ENCODE measurements at places on chromosomes 7 and 10.

GRCh38 chr7:135684136-135684535 is 21.8 kb downstream of the STMP1 start:
- no peak for DNase-seq

GRCh38 chr10:131690805-131691239 is 210.0 kb upstream of the PPP2R2D start:
- DNase-seq, result no peak

- no peak for DNase-seq
Observed at GRCh38 chr7:27140126-27140857, 3.2 kb downstream of the HOXA5 start.

- no peak for DNase-seq
Observed at GRCh38 chr10:7035126-7035761, 375.6 kb downstream of the SFMBT2 start.

- DNase-seq, result no peak
Observed at GRCh38 chr10:94052866-94053791, 59.4 kb downstream of the PLCE1 start.

All from cortex of kidney (tissue), 1 donor.